ENCODE measurements at places on chromosomes 13 and 19.
A peak's percentile ranks its signal among the peaks of the same experiment; 100 is the strongest.

DNA sequence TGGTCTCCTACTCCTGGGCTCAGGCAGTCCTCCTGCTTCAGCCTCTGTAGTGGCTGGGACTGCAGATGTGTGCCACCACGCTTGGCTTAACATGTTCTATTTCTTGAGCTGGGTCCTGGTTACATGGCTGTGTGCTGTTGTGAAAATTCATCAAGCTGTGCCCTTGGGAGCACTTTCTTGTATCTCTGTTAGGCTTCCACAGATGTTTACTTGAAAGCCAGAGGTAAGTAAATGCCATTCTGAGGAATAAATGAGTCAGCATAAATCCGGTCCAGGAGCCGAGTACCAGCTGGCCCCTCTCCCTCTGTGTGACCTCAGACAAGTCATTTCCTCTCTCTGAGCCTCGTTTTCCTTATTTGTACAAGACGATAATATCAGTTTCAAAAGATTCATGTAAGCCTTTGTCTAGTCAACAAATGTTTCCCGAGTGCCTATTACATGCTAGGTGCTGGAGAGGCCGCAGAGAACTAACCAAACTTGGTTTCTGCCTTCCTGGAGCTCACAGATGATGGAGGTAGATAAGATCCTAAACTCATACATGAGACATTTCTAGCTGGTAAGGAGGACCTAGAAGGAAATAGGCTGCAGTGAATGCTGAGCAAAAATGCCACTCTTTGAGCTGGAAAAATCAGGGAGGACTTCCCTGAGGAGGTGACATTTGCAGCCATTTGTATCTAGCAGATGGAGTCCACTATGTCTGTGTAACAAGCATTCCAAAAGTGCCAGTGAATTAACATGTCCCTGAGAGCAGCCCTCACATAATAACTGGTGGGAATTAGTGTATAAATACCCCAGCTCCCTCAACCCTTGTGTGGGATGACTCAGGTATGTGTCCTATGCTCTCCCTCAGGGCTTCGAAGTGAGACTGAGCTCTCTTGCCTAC is 2.7 kb upstream of the RASAL3 start:
- no peak for DNase-seq

GRCh38 chr13:33251131-33251661 is 34.4 kb downstream of the STARD13 start:
- peak; percentile 77 for DNase-seq

GRCh38 chr13:99610702-99611289 is 109.5 kb downstream of the TM9SF2 start:
- no peak for DNase-seq

GRCh38 chr19:5205381-5205780 is 135.2 kb downstream of the PTPRS start:
- DNase-seq, result no peak

DNA sequence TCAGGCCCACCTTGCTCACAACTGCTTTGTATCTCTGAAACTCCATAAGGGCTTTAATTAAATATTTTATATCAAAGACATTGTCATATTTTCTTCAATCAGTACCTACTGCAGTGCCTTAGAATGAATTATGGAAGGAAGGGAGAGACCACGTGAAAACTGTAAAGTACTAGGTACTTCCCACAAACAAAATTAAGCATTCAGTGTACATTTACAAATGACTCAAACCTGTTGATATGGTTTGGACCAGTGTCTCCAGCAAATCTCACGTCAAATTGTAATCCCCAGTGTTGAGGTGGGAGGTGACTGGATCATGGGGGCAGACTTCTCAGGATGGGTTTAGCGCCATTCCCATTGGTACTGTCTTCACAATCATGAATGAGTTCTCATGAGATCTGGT is 23.2 kb downstream of the KCTD12 start:
- DNase-seq, result no peak

GRCh38 chr19:57887195-57887941 is 1.5 kb downstream of the ZNF814 start:
- DNase-seq, result no peak

DNA sequence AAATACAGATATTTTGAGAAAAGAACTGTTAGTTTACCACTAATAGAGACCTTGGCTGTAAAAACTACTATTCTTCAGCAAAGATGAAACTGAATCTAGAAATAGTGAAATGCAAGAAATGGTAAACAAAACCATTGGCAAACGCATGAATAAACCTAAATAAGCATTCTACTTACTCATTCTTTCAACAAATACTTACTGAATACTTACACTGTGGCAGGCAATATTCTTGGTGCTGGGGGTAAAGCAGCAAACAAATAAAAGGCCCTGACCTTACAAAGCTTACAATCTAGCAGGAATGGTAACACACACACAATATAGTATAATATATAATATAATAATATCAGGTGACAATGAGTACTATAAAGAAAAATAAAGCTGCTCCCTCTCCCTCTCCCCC is 38.7 kb downstream of the KATNAL1 start:
- no peak for DNase-seq

DNA sequence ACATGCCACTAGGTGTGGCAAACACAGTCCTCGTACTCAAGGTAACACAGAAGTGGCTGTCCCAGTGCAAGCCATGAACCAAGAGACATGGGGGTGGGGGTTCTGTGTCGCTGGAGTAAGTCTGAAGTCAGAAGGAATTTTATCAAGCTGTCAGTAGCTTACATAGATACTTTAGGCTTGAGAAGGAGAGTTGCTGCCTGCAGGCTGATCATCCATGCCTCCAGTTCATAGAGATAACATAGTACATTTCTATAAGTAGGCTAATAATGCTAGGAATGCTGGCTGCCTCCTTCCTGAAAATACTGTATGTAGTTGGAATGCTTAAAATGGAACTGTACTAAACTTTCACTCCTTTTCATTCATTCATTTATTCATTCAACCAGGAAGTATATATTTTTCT is 70.1 kb downstream of the CAB39L start:
- no peak for DNase-seq

DNA sequence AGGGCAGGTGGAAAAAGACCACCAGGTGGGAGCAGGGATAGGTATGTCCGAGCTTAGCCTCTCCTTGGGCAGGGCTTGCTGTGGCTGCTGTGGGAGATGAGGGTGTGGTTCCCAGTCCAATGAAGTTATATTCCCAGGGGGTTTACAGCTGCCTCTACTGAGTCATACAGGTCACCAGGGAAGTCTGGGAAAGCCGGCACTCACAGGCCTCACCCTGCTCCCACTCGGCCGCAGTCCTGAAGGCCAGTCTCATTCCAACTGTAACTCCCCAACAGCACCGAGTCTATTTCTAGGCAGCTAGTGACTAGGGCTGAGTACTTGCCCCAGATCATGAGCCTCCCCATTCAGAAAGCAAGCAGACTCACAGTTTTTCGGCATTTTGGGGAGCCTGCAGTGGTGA is 77.1 kb downstream of the FNDC3A start:
- no peak for DNase-seq

DNA sequence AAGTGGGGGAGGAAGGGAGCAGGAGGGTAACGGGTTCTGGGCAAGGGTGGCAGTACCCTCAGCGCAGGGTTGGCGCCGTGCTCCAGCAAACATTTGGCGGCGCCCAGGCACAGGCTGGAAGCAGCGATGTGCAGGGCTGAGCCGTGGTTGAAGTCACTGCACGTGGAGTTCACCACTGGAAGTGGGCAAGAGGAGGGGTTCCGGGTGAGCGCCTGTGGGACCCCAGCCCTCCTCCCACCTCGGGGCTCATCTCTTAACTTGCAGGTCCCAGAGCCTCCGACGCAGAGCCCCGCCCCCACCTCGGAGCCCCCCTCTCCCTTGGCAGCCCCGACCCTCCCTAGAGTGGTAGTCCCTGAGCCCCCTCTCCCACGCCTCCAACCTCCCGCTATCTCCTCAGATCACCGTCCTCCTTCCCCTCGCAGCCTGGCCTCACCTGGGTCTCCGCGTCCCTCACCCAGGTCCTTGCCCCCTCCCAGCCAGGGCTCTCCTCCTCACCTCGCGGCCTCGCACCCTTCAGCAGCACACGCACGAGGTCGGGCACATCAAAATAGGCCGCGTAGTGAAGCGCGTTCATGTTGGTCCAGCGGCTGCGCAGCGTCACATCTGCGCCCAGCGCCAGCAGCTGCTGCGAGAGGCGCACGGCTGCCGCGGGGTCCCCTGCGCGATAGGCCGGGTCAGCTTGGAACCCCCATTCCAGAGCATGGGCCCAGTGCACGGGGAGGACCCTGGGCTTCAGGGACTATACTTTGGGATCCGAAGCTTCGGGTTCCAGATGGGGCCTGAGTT is 6.4 kb downstream of the CLIP3 start:
- DNase-seq, result no peak

GRCh38 chr13:36530861-36531590 is 98.7 kb downstream of the CCNA1 start:
- no peak for DNase-seq

DNA sequence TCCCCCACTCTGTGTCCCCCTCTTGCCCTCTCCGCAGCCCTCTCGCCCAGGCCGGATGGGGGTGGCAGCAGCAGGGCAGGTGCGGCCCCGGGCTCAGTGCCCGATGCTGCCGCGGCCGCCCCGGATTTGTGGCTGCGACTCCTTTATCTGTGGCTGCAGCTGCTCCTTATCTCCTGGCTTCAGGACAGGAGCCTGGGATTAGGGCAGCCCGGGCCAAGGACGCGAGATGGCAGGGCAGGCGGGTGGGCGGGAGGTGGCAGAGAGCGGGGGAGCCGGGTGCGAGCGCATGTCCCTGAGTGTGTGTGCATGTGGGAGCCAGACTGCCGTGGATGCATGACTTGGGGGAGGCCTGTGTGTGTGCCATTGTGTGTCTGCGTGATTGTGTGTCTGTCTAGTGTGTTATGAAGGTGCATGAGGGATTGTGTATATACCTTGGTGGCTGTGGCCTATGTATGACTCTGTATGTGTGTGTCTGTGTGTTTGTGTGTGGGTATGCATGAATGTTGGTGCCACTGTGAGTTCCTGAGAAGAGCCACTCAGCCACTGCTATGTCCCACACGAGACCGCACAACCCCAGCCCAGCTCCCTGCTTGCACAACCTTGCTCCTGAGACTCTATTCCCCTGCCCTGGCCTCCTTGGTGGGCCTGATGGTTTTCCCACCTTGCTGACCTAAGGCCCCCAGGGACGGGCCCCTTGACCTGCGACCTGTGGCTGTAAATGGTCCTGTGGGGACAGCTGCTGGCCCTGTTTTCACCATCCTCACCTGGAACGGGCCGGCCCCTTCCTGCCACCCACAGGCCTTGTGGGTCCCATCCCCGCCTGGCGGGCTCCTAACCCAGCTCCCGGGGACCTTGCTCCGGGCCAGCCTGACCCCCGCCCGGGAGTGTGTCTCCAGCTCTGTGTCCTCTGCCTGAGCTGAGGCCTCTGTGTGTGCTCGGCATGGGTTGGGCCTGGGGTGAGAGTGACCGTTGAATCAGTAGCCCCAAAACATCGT is 5.3 kb upstream of the NRTN start:
- DNase-seq, result no peak

- DNase-seq, result no peak
These were observed 18.8 kb upstream of the GPR183 start for GRCh38 chr13:99326012-99326411.

- no peak for DNase-seq
These were observed 1.3 kb upstream of the CNOT3 start for GRCh38 chr19:54136086-54136863.

- no peak for DNase-seq
These were observed 275.4 kb downstream of the DNAJC15 start for GRCh38 chr13:43298816-43299215.

- peak; percentile 50 for DNase-seq
These were observed 10.8 kb downstream of the JOSD2 start for GRCh38 chr19:50500060-50500752.

GRCh38 chr19:44856421-44857083 is 10.5 kb downstream of the NECTIN2 start:
- DNase-seq, result no peak

DNA sequence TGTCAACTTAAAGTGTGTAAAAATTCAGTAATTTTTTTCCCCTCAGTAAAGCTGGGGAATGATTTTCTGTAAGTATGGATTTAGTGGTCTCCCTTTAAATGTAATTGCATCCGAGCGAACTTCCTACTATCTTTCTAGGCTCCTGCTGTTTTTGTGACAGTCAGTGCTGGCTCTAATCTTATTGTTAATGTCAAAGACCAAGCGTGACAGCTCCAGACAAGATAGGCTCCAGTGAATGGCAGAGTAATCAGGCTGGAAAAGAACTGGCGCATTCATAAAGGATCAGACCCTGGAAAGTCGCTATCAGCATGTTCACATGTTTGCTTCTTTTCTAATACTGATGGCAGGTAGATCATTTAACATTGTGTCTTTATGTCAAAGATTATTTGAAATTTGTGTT is 908.0 kb upstream of the ATXN8OS start:
- no peak for DNase-seq

DNA sequence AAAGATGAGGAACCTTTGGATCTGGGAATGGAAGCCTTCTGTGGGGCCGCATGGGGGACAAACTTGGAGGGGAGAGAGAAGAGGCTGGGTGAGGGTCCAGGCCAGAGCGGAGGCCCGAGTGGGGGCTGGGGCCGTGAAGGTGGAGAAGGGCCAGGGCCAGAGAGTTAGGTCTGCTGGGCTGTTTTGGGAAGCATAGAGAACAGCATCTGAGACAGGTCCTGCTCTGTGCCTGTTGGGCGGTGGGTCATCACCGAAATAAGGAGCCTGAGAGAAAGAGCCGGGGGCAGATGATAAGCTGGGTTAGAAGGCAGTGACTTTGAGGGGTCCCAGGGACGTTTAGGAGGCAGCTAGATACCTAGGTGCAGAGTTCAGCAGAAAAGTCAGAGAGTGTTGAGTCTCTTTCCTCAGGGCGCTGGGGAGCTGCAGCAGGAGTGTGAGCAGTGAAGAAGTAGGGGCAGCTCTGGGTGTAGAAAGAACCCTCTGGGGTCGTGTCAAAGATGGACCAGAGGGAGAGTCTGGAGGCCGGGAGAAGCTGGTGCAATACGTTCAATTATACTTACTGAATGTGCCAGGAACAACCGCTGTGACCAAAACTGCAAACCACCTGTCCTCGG is 2.7 kb downstream of the SPACA6 start:
- no peak for DNase-seq

- DNase-seq, result no peak
These were observed 12.9 kb downstream of the COL4A2 start for GRCh38 chr13:110319774-110320509.

- no peak for DNase-seq
These were observed 112.5 kb downstream of the COG6 start for GRCh38 chr13:39767791-39768517.

GRCh38 chr19:13163609-13164342 is 13.6 kb downstream of the IER2 start:
- DNase-seq, result peak; percentile 77

DNA sequence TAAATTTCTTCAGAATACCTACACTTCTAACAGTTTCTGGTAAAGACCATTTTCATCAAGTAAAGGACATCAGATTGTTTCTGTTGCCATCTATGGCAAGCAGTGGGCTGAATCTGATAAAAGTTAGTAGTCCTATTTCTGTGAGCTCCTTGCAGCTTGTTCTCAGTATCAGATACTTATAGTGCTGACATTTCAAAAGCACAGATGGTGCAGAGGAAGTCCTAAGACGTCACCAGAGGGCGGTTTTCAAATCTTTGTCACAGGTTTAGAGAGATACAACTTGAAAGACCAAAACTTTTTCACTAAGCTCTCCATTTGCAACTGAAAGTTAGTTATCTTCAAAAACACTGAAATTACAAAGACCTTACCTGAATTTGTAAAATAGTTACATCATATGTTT is 719.8 kb downstream of the SLITRK1 start:
- no peak for DNase-seq

GRCh38 chr13:70814684-70815083 is 706.4 kb upstream of the KLHL1 start:
- DNase-seq, result no peak
